Spinal cord (tissue), 10 donors: ENCODE measurements at places on chromosomes 13 and 19. TPM values are rescaled to one million over a fixed set of nuclear protein-coding genes. Genes with fewer than 3 reads are reported as not detected.

GRCh38 chr19:27794494-27795042 lies 1418.4 kb downstream of the UQCRFS1 start:
- H3K27ac ChIP-seq: peak overlapping the region; percentile 72
- no peaks in the 10 kb centered on the region for H3K27me3 ChIP-seq
- peaks cover 18% of the 10 kb centered on the region for H3K4me1 ChIP-seq
- DNase-seq: no peak

GRCh38 chr19:38030686-38031422 lies 123.8 kb downstream of the SIPA1L3 start:
- H3K27me3 ChIP-seq: no peaks in the 10 kb centered on the region
- H3K27ac ChIP-seq: no peak overlapping the region
- no peak overlapping the region for H3K4me3 ChIP-seq

DNA sequence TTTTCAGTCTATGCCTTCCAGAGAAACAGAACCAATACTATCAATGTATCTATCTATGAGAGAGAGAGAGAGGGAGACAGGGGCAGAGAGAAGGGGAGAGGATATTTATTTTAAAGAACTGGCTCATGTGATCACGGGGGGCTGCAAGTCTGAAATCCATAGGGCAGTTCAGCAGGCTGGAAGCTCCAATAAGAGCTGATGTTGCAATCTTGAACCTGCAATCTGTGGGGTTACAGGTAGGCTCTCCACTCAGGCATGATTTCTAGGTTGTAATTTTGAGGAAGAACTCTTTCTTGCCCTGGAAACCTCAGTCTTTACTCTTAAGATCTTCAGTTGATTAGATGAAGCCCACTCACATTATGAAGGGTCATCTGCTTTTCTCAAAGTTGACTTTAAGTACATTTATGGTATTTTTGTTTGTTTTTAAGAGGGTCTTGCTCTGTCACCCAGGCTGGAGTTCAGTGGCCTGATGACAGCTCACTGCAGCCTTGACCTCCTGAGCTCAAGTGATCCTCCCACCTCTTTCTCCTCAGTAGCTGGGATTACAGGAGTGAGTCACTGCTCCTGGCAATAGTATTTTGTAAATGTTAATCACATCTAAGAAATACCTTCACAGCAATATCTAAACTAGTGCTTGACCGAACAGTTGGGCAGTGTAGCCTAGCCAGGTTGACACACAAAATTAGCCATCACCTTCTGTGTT lies 376.4 kb downstream of the FGF9 start:
- H3K27me3 ChIP-seq: no peaks in the 10 kb centered on the region
- H3K4me1 ChIP-seq: no peaks in the 10 kb centered on the region
- H3K4me3 ChIP-seq: no peak overlapping the region
- H3K36me3 ChIP-seq: no peaks in the 10 kb centered on the region
- no peak overlapping the region for H3K27ac ChIP-seq

DNA sequence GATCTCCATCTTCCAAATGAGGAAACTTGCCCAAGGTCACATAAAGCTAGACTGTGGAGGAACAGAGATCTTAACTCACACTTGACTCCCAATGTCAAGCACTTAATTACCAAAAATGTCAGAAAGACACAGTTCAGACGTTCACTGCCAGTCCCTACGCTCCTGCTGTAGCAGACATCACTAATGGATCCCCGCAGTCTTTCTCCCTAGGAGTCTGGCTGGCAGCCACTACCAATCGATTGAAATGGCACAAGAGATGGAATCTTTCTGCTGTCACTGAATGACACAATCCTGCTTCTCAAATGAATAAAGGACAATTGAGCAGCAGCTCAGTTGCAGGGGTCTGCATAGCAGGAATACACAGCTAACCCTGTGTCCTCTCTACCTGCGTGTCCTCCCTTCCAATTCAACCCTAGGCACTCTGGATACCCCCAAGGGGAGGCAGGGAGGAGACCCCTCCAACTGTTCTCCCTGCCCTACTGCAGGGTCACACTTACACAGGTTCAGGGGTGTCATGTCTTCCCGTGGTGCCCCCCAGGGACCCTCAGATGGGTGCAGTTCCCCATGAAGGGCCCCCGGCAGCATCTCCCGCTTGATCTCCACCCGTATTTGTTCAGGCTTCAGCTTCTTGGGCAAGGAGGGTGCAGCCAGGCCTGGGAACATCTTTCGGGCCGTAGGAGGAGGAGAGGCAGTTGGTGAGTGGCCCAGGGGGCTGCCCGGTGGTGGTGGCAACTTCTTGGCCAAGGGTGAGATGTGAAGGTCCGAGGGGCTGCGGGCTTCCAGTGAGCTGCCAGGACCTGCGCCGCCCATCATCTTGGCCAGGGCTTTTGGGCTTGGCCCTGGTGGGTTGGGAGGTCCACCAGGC lies 7.9 kb upstream of the AKAP8L start:
- peaks cover 93% of the 10 kb centered on the region for H3K36me3 ChIP-seq
- no peak overlapping the region for H3K27ac ChIP-seq
- peaks cover 35% of the 10 kb centered on the region for H3K4me1 ChIP-seq
- no peaks in the 10 kb centered on the region for H3K27me3 ChIP-seq

DNA sequence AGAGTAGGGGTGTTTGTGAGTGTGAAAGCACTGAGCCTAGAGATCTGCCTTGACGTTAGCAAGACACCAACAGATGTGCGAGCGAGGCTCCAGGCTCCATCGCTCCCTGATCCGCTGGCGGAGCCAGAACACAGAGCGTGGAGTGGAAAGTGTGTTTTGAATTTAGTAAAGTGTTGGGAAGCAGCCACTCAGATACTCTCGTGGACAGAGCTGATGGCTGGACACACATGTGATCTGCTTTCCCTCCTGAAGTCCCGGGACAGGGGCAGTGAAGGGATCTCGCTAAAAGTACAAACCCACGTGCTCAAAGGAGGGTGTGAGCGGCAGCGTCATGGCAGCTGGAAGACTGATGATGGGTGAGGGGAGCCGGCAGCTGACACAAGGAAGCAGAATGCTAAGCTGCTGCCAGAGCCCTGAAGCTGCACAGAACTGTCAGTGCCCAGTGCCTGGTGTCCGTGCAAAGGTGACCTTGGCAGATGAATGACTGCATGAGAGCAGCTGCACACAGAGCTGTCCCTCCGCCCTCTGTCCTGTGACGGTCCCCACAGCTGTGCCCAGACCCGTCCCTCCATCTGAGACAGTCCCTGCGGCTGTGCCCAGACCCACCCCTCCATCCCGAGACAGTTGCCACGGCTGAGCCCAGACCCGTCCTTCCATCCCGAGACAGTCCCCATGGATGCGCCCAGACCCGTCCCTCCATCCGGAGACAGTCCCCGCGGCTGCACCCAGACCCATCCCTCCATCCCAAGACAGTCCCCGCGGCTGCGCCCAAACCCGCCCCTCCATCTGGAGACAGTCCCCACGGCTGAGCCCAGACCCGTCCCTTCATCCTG lies 29.6 kb upstream of the TMEM255B start:
- H3K36me3 ChIP-seq: peaks cover 2% of the 10 kb centered on the region
- no peak overlapping the region for H3K4me3 ChIP-seq
- no peak overlapping the region for H3K27ac ChIP-seq
- DNase-seq: no peak

- no peak overlapping the region for H3K4me3 ChIP-seq
- peak overlapping the region; percentile 91 for H3K27ac ChIP-seq
- no peak for DNase-seq
Observed at GRCh38 chr13:23626700-23627099, 56.5 kb downstream of the TNFRSF19 start.

DNA sequence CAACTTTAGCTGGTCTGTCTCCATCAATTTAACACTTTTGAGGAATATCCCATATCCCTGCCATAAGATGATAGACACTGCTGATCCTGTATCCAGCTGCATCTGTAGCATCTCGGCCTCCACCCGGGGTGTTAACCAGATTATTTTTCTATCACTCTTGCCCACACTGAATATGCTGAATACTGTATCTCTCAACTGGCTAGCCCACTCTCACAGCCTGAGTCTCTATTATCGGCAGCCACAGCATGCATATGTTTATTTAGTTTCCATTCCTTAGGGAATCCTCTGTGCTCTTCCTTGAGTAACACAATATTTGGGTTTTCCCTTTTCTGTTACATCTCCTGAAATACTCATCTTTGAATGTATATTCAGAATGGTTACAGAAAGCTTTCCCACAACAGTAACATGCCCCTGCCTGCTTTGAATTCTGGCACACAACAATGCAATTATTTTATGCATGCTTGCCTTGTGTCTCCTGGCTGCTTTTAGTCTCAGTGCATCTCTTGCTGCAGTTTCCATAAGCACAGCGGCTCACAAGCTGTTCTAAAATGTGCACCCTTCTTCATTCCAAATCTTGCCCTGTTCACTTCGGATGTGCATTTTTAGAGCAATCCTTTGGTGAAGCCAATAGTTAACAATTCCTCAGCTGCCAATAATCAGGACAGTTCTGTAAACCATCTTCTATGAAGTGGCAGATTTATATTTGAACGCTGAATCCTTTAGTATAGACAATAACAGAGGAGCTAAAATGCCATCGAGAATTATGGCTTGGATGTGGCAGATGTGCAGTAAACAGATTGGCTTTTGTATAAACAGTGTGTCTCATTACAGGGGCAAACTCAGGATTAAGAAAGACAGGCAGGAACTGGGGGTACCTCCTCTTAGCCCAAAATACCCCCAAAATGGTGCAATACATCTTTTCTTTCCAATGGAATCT lies 261.9 kb upstream of the SOX21 start:
- DNase-seq: peak; percentile 81
- no peaks in the 10 kb centered on the region for H3K4me1 ChIP-seq
- H3K36me3 ChIP-seq: no peaks in the 10 kb centered on the region
- peaks cover 11% of the 10 kb centered on the region for H3K27me3 ChIP-seq
- H3K4me3 ChIP-seq: no peak overlapping the region
- H3K27ac ChIP-seq: no peak overlapping the region

- peaks cover 17% of the 10 kb centered on the region for H3K36me3 ChIP-seq
- H3K4me1 ChIP-seq: peaks cover 38% of the 10 kb centered on the region
- DNase-seq: no peak
- H3K27me3 ChIP-seq: no peaks in the 10 kb centered on the region
- H3K4me3 ChIP-seq: no peak overlapping the region
Observed at GRCh38 chr19:1322198-1322981, 36.7 kb downstream of the EFNA2 start.

GRCh38 chr13:77696879-77697216 lies 639 bp upstream of the SLAIN1 start:
- H3K27me3 ChIP-seq: peaks cover 4% of the 10 kb centered on the region
- H3K36me3 ChIP-seq: no peaks in the 10 kb centered on the region
- H3K27ac ChIP-seq: peak overlapping the region; percentile 83

DNA sequence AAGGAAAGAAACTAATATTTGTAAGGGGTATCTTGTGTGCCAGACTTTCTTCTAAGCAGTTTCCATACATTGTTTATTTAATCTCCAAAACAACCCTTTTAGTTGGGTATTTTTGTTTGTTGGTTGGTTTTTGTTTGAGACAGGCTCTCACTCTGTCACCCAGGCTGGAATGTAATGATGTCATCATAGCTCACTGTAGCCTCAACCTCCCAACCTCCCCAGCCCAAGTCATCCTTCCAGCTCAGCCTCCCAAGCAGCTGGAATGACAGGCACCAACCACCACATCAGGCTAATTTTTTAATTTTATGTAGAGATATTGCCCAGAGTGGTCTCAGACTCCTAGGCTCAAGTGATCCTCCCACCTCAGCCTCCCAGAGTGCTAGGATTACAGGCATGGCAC lies 41.2 kb upstream of the LSM14A start:
- no peaks in the 10 kb centered on the region for H3K36me3 ChIP-seq
- H3K4me3 ChIP-seq: no peak overlapping the region
- H3K27ac ChIP-seq: no peak overlapping the region
- no peaks in the 10 kb centered on the region for H3K27me3 ChIP-seq

DNA sequence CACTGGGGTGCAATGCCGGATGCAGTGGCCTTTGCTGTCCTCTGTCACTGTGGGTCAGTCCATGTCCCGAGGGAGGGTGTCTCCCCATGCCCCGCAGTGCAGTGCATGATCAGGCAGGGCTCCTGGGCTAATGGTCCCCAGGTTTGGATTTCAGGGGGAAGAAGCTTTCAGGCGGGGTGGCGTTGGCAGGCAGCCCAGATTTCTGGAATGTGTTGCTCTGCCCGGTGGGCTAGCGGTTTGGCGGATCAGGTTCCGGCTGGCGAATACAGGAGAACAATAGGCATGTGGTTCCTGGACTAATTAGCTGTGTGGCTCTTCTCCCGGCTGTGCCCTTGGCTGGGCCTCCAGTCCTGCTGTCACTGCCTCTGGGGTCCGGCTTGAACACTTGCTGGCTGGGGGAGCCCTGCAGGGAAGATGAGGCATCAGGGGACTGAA lies 141.3 kb downstream of the FGF9 start:
- no peaks in the 10 kb centered on the region for H3K27me3 ChIP-seq
- H3K36me3 ChIP-seq: no peaks in the 10 kb centered on the region
- peaks cover 4% of the 10 kb centered on the region for H3K4me1 ChIP-seq
- no peak overlapping the region for H3K27ac ChIP-seq

GRCh38 chr13:68026077-68026476 lies 795.9 kb upstream of the PCDH9 start:
- H3K27ac ChIP-seq: no peak overlapping the region
- DNase-seq: no peak
- no peak overlapping the region for H3K4me3 ChIP-seq

- H3K27me3 ChIP-seq: no peaks in the 10 kb centered on the region
- no peak overlapping the region for H3K4me3 ChIP-seq
- H3K4me1 ChIP-seq: peaks cover 13% of the 10 kb centered on the region
Observed at GRCh38 chr19:35284153-35285094, 2.1 kb downstream of the HAMP start.

GRCh38 chr19:46295401-46296201 lies 1.2 kb upstream of the HIF3A start:
- H3K4me3 ChIP-seq: no peak overlapping the region
- no peaks in the 10 kb centered on the region for H3K36me3 ChIP-seq
- H3K27ac ChIP-seq: no peak overlapping the region
- H3K27me3 ChIP-seq: no peaks in the 10 kb centered on the region

DNA sequence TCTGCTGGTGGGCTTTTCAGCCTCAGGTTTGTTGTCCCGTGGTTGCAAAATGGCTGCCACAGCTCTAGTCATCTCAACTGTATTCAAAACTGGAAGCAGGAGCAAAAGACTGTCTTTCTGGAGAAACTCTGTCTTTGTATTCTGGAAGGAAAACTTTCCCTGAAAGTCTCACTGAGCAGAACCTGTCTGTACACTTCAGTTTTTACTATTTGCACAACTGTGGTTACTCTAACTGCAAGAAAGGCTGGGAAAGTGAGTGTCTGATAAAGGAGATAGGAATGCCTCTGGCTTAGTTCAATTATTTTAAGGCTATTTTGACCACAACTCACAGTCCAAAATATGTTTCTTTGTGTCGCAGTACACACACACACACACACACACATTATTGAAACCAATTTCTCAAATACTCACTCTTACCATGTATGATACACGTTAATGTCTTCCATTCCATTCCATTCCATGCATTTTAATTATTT lies 49.7 kb upstream of the EHD2 start:
- H3K4me3 ChIP-seq: no peak overlapping the region
- H3K36me3 ChIP-seq: peaks cover 25% of the 10 kb centered on the region
- DNase-seq: no peak
- H3K27ac ChIP-seq: no peak overlapping the region

- DNase-seq: no peak
- H3K4me3 ChIP-seq: no peak overlapping the region
- no peaks in the 10 kb centered on the region for H3K27me3 ChIP-seq
- H3K27ac ChIP-seq: no peak overlapping the region
- H3K4me1 ChIP-seq: no peaks in the 10 kb centered on the region
- H3K36me3 ChIP-seq: no peaks in the 10 kb centered on the region
Observed at GRCh38 chr19:47885067-47885463, 1.1 kb downstream of the SULT2A1 start.

The C19orf18 gene
- total RNA-seq: 1.9 TPM

The LPAR2 gene
- 5.3 TPM for total RNA-seq

The SPACA4 gene
- total RNA-seq: not detected

The TPP2 gene
- 48.9 TPM for total RNA-seq

The OR7D2 gene
- 0.06 TPM for total RNA-seq

The EXOC3L2 gene
- total RNA-seq: 2.9 TPM

The CYP2F1 gene
- total RNA-seq: not detected

The NAPSA gene
- total RNA-seq: 1.4 TPM
